ENCODE measurements at places on chromosomes 16 and 17. TPM values are rescaled to one million over a fixed set of nuclear protein-coding genes. Genes with fewer than 3 reads are reported as not detected.

- H3K4me3 ChIP-seq: no peak overlapping the region
- no peak for DNase-seq
- H3K36me3 ChIP-seq: peaks cover 68% of the 10 kb centered on the region
These were observed 21.1 kb downstream of the IST1 start for GRCh38 chr16:71916397-71916920.

Gene CDK5R1
- 13.1 TPM for total RNA-seq

GRCh38 chr16:56347166-56347565 lies 78.2 kb downstream of the AMFR start:
- DNase-seq: no peak
- peaks cover 1% of the 10 kb centered on the region for H3K27me3 ChIP-seq

DNA sequence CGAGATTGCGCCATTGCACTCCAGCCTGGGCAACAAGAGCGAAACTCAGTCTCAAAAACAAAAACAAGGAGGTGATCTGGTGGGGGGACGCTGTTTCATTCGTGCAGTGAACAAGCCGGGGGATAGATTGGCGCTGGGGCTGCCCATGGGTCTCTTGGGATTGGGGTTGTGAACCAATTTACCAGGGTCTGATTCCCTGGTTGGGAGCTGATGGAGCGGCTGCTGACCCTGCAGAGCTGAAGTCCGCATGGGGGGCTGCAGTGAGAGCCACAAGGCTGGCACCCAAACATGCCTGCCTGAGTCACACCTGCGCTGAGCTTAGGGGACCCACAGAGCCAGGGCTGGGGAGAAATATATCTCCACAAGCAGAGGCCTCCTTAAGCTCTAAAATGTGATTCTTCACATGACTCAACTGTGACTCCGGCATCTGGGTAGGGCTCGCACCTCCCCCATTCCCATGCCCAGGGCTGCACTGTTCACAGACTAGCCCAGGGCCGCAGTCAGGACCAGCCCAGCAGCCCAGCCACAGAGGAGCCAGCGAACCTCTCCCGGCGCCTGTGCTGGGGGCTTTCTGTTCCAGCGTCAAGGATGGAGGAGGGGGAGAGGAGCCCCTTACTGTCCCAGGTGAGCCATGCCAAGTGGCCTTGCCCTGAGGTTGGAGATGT lies 5.0 kb downstream of the TSPAN10 start:
- DNase-seq: no peak
- H3K36me3 ChIP-seq: no peaks in the 10 kb centered on the region
- H3K27ac ChIP-seq: no peak overlapping the region
- H3K27me3 ChIP-seq: no peaks in the 10 kb centered on the region

GRCh38 chr17:82837586-82838320 lies 2.1 kb downstream of the ZNF750 start:
- no peaks in the 10 kb centered on the region for H3K4me1 ChIP-seq
- H3K27ac ChIP-seq: no peak overlapping the region
- no peak for DNase-seq
- no peak overlapping the region for H3K4me3 ChIP-seq
- H3K36me3 ChIP-seq: no peaks in the 10 kb centered on the region

Gene NEUROD2
- not detected for total RNA-seq

- no peak overlapping the region for H3K4me3 ChIP-seq
- H3K27me3 ChIP-seq: peaks cover 25% of the 10 kb centered on the region
- no peak for DNase-seq
- H3K27ac ChIP-seq: no peak overlapping the region
These were observed 87.1 kb downstream of the AIPL1 start for GRCh38 chr17:6347776-6348175.

Gene SRSF1
- 326 TPM for total RNA-seq

Gene BIRC5
- total RNA-seq: 87.4 TPM

DNA sequence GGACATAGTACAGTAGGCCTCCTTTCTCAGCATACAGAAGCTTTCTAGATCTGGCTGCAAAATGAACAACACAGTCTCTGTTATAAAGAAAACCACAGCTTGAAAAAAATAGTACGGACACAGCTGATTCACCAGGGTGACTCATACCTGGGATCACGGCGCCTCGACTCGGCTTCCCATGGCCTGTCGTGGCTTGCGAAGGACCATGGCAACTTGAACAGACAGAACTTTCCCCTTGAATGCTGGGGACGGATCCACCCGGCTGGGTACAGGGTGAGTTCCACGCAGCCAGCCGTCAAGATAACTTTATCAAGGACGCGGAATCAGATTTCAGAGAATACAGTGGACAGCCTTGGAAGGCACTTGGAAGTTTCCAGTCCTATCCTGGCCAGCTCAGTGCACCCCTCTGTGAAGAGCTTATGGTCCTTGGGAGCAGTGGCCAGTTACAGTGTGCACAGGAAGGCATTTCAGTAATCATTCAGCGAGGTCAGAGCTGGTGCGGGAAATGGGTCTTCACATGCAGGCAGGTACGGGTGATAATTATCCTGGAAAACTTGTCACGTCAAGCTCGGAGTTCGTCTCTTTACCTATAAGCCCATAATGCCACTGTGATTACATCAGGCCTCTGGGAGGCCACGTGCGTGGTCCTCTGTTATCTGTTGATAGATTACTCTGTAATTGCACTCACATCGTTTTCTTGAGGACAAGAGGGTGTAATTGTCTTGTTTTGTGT lies 57.9 kb upstream of the MAF start:
- no peak overlapping the region for H3K4me3 ChIP-seq
- H3K27ac ChIP-seq: no peak overlapping the region
- DNase-seq: peak; percentile 42
- H3K4me1 ChIP-seq: peaks cover 4% of the 10 kb centered on the region

GRCh38 chr16:54932737-54933254 lies 2.1 kb downstream of the IRX5 start:
- H3K27me3 ChIP-seq: peaks cover 64% of the 10 kb centered on the region
- peak overlapping the region; percentile 37 for H3K4me3 ChIP-seq
- peaks cover 17% of the 10 kb centered on the region for H3K36me3 ChIP-seq
- H3K4me1 ChIP-seq: peaks cover 32% of the 10 kb centered on the region

DNA sequence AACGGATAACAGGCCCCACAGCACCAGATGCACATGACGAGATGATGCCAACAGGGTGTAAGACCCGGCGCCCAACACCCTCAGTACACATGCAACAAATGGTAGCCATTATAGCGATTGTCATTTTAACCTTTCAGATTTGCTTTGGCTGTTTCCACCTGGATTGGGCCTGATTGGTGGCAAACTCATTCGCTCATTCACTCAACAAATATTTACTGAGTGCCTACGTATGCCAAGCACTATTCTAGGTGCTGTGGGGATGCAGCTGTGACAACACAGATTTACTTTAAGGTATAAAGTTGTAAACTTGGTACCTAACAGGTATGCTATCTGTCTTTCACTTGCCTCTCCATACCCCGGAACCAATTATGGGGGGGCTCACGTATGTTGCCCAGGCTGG lies 66.8 kb downstream of the SRCIN1 start:
- H3K27me3 ChIP-seq: peaks cover 31% of the 10 kb centered on the region
- no peak overlapping the region for H3K4me3 ChIP-seq
- H3K27ac ChIP-seq: no peak overlapping the region
- no peaks in the 10 kb centered on the region for H3K4me1 ChIP-seq
- DNase-seq: no peak

DNA sequence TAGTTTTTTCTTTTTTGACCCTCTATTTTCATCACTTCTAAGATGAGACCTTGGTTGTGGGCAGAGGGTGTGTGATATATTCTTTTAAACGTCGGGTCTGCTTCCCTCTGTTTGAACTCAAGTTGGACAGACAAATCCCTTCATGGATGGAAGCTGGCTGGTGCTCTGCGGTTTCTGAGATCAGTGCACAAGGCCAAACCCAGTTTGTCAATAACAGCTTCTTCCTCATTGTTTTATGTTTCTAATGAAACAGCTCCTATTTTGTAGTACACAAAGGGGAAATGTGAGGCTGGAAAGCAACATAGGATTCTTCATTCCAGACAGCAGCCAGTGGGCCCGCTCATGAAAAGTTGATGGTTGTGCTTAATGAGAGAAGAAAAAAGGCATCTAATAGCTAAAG lies 159.6 kb downstream of the PRKCA start:
- peaks cover 52% of the 10 kb centered on the region for H3K4me1 ChIP-seq
- H3K4me3 ChIP-seq: no peak overlapping the region
- H3K27ac ChIP-seq: no peak overlapping the region
- DNase-seq: no peak
- no peaks in the 10 kb centered on the region for H3K27me3 ChIP-seq

Gene USP43
- 0.34 TPM for total RNA-seq

DNA sequence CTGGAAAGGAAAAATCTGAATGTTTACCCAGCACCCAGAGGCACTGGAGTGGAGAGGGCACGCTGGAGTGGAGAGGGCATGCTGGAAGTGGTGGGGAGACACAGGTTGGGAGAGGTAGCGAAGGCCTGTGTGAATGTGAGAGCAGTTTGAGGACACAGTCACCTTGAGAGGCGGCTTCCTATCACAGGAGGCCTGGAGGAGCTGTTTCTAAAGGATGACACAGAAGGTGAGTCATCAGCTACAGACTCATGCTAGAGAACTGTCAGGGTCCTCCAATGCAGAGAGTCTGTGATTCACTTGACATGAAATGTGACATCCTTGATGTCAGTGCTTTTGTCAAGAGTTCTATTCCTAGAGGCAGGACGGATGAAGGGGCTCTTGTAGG lies 13.8 kb downstream of the CTRL start:
- peak overlapping the region; percentile 77 for H3K27ac ChIP-seq
- H3K4me1 ChIP-seq: peaks cover 31% of the 10 kb centered on the region
- DNase-seq: peak; percentile 75

Gene SLC13A5
- not detected for total RNA-seq

DNA sequence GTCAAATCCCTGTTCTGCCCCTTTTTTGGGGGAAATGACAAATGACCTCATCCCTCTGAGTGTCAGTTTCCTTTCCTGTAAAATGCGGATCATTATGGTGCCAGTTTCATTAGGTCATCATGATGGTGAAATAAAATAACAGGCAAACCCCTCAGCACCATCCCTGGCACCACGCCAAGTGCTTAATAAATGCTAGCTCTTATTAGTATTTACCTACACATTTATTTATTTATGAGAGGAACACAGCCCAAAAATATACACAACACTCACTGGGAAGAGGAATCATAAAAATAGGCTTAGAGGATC lies 28.6 kb upstream of the GPRC5B start:
- no peaks in the 10 kb centered on the region for H3K36me3 ChIP-seq
- no peak overlapping the region for H3K4me3 ChIP-seq
- DNase-seq: no peak
- H3K27me3 ChIP-seq: peaks cover 2% of the 10 kb centered on the region
- no peaks in the 10 kb centered on the region for H3K4me1 ChIP-seq

Gene DNAI2
- 1.7 TPM for total RNA-seq

DNA sequence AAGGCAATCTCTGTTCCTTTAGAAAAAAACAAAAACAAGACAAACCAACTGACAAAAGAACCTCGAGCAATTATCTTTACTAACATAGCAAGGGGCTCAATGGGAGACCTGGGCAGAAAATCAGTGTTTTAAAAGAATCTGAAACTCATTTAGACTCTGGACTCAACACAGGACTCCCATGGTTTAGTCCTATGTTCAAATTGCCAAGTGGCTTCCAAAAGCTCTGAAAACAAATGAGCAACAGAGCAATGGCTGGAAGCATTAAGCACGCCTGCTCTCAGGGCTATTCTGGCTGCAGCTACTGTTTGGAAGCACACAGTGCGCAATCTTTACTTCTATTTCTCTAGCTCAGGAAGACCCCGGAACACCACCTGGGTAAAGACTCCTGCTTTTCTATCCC lies 162.0 kb downstream of the AATF start:
- no peak for DNase-seq
- no peak overlapping the region for H3K27ac ChIP-seq

DNA sequence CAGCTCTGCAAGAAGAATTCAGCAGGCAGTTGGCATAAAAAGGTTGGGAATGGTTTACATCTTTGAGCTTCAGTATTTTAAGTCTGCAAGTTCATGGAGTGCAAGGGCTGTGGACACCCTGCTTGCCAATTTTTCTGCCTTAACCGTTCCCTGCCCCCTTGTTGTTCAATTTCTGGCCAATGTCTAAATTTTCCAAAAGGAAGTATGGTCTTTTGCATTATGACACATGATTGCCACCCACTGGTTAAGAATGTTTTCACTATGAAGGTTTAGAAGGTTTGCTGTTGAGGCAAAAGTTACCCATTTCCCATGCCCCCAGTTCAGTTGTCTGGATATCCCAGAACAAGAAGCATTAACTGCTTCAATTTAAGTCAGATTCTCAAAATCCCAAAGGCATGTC lies 441.9 kb downstream of the CDH13 start:
- H3K27ac ChIP-seq: no peak overlapping the region
- no peaks in the 10 kb centered on the region for H3K4me1 ChIP-seq
- H3K4me3 ChIP-seq: no peak overlapping the region
- H3K36me3 ChIP-seq: no peaks in the 10 kb centered on the region
- no peak for DNase-seq

- peaks cover 5% of the 10 kb centered on the region for H3K4me1 ChIP-seq
- H3K4me3 ChIP-seq: no peak overlapping the region
- DNase-seq: no peak
- H3K27me3 ChIP-seq: no peaks in the 10 kb centered on the region
- H3K27ac ChIP-seq: no peak overlapping the region
These were observed 137.5 kb upstream of the PLEKHM1 start for GRCh38 chr17:45628019-45628418.

- no peak for DNase-seq
- peaks cover 8% of the 10 kb centered on the region for H3K27me3 ChIP-seq
- H3K36me3 ChIP-seq: no peaks in the 10 kb centered on the region
- H3K27ac ChIP-seq: no peak overlapping the region
- peaks cover 5% of the 10 kb centered on the region for H3K4me1 ChIP-seq
These were observed 31.8 kb downstream of the SCNN1B start for GRCh38 chr16:23333831-23334456.

- no peak for DNase-seq
- H3K27ac ChIP-seq: no peak overlapping the region
- no peaks in the 10 kb centered on the region for H3K27me3 ChIP-seq
- H3K4me3 ChIP-seq: no peak overlapping the region
- H3K4me1 ChIP-seq: no peaks in the 10 kb centered on the region
These were observed 84.4 kb upstream of the PLCG2 start for GRCh38 chr16:81694494-81695280.

DNA sequence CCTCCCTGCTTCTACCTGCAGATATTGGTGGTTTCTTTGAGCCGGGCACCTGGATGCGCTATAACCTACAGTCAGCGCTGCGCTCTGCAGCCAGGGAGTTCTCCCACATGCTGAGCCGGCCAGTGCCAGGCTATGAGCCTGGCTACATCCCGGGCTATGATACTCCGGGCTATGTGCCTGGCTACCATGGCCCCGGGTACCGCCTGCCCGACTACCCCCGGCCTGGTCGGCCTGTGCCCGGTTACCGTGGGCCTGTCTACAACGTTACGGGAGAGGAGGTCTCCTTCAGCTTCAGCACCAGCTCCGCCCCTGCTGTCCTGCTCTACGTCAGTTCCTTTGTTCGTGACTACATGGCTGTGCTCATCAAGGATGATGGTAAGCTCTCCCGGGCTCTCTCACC lies 13.2 kb downstream of the CNTNAP1 start:
- H3K27me3 ChIP-seq: no peaks in the 10 kb centered on the region
- no peak overlapping the region for H3K4me3 ChIP-seq
- H3K36me3 ChIP-seq: peaks cover 7% of the 10 kb centered on the region
- no peak for DNase-seq

Data from activated CD4-positive, alpha-beta memory T cell treated with anti-CD3 and anti-CD28 coated beads for 36 hours (primary cell).